ENCODE measurements at places on chromosomes 7 and 10.

- DNase-seq = no peak
Measured at GRCh38 chr7:45082831-45083331, 5.9 kb downstream of the NACAD start.

DNA sequence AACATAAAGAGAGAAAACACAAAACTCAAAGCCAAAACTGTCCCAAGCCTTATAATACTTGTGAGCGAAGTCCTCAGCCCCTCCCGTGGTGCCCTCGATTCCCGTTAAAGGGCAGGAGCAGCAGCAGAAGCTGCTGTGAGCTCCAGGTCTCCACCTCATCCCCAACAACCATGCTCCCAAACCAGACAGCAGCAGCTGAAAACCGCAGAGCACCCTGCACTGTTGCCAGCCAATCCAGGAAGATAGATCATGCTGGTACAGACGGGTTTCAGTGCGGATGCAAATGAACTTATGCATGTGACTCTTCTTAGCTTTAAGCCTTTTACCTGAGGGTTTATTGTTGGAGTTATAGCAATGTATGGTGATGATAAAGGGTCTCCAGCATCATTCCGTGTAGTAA lies 97.9 kb downstream of the DNAJB6 start:
- no peak for DNase-seq

- DNase-seq = no peak
Measured at GRCh38 chr10:62189131-62189530, 79.5 kb downstream of the RTKN2 start.

DNA sequence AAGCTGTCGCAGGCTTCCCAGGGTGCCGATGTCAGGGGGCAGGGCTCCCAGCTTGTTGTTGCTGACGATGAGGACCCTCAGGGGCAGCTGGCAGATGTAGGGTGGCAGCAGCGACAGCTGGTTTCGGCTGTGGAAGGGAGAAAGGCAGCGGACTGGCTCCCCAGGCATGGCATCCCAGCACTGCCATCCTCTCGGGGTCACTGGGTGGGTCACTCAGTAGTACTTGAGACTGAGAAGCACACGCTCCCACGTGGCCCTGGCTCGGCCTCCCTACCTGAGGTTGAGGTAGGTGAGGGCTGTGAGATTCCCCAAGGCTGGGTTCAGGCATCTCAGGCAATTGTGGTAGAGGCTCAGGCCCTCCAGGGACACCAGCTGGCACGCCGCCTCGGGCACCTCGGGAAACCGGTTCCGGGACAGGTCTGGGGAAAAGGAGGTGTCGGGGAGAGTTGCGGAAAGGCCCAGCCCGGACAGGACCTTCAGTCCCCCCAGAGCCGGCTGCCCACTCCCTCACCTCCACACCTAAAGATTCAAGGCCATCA lies 3.8 kb downstream of the LRCH4 start:
- no peak for DNase-seq

DNA sequence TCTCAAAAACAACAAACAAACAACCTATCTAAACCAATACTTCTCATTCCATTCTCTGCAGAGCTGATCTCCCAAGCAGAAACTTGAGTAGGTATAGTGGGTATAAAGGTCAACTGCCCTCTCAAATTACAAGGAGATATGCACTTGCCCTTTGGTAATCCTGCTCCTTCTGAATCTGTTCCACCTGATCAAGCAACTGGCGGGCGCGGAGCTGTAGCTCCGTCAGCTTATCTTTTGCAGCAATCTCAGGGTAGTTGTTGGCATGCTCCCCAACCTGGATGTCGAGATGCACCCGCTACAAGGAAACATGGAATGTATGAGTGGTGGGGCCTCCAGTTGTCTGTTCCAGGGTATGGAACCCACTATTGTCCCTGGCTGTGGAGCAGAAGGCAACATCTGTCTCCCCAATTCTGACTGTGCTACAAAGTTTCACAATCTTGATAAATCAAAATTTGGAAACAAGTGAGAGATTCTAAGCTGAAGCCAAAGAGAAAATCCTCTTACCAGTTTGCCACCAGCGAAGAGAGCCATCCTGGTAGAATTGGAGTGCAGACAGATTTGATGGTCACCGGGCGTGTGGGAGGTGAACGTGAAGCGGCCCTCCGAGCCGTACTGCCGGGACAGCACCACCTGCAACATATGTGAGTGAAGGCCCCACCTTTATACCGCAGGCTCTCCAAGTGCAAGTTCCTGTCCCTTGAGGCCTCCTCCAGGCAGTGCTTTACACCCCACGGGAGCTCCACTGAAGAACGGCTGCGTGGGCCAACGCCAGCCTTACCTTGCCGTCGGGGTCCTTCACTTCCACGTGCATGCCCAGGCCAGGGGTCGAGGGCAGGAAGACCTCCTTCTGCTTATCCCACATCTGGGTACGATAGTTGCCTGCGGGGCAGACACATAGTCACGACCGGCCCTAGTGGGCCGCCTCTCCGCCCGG lies 819 bp downstream of the TMED4 start:
- DNase-seq = no peak

DNA sequence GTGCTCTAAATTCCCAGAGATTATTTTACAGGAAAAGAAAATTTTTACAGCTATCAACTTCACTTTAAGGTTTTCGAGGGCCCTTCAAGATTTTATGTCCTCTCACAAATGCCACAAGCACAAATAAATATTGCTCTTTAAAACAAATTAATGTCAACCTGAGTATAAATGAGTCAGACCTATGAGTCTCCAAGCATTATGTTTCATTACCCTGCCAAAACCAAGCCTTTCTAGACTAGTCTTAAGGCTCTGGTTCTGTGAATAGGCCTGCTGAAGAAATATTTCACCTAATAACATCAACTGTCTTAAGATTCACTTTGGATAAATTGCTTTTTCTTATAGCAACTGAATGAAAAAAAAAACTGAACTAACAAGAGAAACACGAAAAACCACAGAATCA lies 153.0 kb downstream of the PDE1C start:
- no peak for DNase-seq

DNA sequence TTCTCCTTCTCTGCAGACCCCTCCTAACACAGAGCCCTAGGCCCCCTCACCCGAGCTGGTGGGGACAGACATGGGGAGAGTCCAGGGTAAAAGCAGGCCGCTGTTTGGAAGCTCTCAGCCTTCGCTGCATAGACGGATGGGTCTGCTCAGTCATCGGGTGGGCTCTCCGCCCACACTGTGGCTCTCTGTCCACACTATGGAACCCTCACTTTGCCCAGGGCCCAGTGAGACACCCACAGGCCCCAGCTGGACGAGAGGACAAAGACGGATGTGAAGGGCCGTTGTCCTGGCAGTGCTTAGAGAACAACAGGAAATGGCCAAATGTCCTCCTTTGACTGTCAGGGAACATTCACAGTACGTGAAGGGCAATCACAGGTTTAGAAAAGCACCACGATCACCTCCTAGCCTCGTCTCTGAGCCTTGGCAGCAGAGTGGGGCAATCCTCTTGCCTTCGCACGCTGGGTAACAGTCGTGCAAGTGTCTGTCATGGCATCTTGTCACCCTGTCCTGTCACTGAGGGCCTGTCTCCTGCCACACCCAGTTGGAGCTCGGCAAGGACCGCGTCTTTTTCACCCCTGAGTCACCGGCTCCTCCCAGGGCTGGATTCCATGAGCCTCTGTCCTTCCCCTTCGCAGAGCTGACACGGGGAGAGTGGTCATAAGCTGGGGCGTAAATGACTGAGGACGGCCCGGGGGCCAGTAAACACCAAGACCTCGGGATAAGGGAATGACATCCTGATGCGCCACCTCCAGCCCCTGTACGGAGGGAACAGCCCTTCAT lies 80.6 kb downstream of the PRKAG2 start:
- no peak for DNase-seq

GRCh38 chr7:74503943-74504342 lies 50.2 kb downstream of the GTF2IRD1 start:
- DNase-seq = no peak

- DNase-seq = no peak
Measured at GRCh38 chr10:71355886-71356285, 36.8 kb downstream of the SLC29A3 start.

DNA sequence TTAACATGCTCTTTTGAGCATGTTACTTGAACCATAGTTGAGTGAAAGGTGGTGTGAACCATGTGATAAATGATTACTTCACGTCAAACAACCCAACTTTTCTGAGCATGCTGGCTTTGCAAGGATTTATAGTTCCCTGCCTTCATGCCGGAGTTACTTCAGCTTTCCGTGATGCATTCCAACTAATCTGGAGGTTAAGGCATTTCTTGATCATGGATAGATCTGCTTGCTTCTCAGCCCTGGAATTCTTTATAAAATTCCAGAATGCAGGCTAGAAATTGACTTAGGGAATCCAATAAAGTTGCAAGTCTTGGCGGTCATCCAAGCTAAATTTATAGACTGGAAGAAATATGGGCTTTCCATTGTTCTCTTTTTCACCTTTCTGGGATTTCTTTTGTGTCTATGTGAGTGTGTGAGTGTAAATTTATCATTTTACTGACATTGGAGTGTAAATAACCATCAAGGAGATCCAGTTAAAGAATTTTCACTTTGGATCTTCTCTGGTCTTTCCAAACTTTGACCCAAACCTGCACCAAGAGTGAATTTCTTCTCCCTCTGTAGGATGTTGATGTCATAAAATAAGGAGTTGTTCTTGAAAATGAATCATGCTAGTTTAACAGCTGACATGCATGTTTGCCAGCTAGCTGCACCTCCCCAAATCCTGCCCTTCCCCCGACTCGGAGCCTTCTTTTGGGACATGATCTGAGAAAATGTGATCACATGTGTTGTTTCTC lies 289.0 kb downstream of the TWIST1 start:
- no peak for DNase-seq

DNA sequence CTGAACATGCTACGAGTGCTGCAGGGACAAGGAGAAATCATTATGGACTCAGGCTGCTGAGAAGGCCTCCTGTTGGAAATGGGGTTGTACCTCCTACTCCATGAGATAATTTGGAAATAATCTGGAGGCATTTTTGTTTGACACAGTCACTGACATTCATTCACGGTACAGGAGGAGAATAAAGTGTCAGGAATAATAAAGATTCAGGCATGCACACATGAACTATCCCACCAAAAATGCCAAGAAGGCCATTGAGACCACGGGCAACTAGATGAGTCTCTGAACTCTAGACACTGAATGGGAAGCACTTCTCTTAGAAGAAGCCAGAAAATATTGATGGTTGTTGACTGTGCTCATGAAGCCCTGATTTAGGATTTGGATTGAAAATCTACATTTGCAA lies 220.9 kb upstream of the HABP2 start:
- DNase-seq = no peak

GRCh38 chr10:60114765-60115586 lies 208.6 kb upstream of the CCDC6 start:
- no peak for DNase-seq

DNA sequence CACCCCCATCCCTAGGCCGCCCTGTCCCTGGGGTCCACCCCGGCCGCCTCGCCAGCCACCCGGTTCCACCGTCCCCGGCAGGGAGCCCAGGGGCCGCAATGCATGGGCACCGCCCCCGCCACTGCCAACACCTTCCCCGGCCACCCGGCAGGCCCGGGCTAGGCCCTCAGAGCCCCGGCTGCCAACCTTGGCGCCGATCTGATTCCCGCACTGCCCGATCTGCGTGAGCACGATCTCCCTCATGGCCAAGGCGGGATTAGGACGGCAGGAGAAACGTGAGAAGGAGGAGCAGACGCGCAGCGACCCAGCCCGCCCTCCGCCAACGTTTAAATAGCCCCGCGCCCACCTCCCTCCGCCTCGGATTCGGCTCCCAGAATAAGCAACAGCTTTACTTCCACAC lies at the start of gene TUBB8:
TSS of gene TUBB8 (minus strand) at position 301 of the 400 bp plus-strand sequence. CDS start at position 243, 58 bp downstream.
- no peak for DNase-seq

GRCh38 chr10:49803988-49804387 lies 41.9 kb upstream of the OGDHL start:
- DNase-seq = no peak

DNA sequence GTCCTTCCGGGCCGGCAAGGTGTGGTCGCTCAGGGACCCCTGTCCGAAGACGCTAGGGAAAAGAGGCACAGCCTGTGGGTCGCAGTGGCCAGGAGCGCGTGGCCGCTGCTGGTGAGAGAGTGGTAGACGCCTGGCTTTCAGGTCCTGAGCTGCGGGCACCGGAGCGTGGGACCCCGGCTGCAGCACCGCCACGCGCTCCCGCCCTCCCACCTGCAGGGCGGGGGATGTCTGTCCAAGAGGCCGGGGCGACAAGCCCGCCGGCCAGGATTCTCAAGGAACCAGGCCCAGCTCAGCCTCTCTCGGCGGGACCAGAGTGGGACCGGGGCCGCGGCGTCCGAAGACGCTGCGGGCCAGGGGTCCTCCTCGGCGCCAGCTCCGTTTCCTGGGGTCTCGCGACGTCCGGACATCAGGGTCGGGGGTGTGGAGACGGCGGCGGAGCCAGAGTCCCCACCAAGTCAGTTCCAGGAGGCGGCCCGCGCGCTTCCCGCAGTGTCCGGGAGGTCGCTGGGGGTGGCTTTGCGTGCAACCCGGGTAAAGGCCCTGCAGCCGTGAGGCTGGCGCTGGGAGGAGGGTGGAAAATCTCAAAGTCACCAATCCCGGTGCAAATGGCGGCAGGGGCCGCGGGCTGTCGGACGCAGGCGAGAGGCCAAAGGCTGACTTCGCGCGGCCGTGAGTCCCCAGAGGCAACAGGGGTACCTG lies 5.5 kb downstream of the ZNF503 start:
- no peak for DNase-seq

- DNase-seq = no peak
Measured at GRCh38 chr7:2803342-2803692, 40.8 kb downstream of the GNA12 start.

GRCh38 chr10:15293862-15294842 lies 76.9 kb downstream of the FAM171A1 start:
- no peak for DNase-seq

DNA sequence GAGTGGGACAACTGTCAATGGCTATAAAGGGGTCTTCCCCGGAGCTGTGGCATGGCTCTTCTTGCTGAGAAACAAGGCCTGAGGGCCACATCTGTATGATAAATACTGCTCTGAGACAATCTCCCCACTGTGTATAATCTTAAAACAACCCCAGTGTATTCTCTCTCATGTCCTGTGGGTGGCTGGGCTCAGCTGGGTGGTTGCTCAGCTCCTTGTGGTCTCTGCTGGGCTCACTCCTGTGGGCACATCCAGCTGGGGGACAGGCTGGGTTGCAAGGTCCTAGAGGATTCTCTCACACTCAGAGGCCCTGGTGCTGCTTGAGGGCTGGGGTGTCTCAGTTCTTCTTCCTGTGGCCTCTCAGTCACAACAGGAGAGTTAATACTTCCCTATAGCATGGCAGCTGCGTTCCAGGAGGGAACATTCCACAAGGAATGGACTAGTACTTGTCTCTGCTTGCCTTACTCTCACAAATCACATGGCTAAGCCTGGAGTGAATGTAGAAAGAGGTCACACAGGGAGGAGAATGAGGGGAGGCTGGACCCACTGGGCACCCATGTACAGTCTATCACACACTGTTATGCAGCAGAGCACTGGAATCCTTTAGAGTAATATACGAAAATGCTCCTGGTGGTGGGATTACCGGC lies 4.5 kb upstream of the EEPD1 start:
- DNase-seq = no peak

DNA sequence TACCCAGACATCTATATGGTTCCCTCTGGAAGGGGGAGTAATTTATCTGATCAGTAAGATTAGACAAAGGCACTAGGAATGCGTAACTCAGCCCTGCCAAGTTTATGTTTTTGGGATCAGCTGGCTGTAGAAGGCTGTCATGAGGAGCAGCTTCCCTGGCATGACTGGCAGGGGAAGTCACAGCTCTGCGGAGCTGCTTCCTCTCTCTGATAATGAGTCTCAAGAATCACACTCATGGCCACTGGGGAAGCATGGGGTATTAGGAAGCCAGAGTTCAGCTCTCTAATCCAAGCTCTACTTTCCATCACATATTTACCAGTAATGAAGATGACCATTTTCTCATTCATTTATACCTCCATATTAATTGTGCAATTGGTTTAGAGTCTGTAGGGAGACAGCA lies 758.9 kb downstream of the GRM8 start:
- DNase-seq = no peak

- DNase-seq = no peak
Measured at GRCh38 chr7:88115816-88116215, 104.0 kb downstream of the SRI start.
